ENCODE measurements at places on chromosomes 11 and 22.

- DNase-seq = peak; percentile 76
These were observed 470 bp downstream of the C11orf98 start for GRCh38 chr11:62664405-62665074.

- no peak for DNase-seq
These were observed 1065.2 kb downstream of the JRKL start for GRCh38 chr11:97454988-97455387.

DNA sequence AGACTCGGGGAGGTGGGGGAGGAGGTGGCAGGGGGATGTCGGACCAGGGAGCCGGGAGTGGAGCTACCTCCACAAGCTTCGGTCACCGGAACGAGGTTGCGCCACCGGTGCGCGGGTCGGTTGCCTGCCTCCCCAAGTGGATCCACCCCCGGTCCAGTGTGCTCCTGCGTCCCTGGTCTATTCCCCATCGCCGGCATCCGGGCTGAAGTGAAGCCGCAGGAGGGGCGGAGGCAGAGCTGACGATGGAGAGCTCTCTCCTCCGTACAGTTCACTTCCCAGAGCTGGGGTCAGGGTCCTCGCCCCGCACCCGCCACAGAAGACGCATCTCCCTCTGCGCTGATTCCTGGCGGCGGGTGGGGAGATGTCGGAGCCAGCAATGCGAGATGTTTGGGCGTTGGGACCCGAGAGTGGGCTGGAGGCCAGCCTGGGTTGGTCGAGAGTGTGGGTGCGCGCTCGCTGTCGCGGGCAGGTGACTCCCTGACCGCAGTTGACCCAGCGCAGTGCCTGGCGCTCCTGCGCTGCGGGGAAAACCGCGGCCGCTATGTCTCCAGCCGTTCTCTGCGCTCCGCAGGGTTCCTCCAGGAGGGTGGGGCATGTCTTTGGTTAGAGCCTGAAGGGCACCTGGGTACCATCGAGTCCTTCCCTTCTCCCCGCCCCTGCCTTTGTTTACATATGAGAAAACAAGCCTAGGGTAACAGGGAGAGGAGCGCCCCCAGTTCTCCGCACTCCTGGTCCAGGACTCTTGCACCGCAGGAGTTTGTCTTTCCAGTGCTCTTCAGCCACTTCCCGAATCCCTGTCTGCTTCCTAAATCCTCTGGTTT, 1.7 kb downstream of the C11orf96 start:
- peak; percentile 40 for DNase-seq

DNA sequence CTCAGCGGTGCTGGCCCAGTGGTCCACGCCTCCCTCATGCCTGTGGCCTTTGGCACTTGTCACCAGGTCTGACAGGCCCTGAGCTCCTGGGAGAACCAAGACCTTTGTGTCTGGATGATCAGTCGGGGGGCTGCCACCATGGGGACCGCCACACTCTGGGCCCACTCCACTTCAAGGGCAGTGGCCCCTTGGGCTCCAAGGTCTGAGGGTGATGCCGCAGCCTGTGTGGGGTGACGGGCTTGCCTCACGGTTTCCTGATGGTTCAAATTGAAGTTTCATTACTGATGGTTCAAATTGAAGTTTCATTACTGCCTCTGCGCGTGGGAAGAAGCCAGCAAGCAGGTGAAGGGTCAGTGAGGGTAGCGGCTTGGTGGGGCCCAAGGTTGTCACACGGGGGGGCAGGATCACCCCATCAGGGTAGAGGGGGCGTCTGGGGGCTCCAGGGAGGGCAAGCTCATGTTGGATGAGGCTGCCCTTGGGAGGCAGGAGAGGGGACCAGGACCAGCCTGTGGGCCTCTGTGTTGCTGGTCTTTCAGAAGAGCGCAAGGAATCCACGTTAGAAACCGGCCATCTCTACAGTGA, 27.5 kb downstream of the TRMU start:
- no peak for DNase-seq

DNA sequence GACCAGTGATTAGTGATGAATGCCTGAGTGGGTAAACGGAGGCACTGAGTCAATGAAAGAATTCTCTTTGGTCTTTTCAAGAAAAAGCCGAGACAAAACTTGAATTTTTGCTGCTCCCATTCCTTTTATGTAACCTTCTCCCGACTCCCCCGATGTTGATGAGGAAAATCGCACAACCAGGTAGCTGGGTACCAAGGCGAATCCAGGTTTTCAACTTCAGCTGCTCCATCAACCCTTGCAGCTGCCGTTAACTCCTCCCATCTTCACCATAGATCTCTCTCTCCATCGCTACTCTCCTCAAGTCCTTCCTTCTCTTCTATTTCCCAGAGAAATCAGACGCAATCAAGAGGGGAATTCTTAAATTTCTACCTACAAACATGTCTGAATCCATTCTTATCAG, 611 bp upstream of the USP2 start:
- DNase-seq = no peak

GRCh38 chr11:69939551-69940245, 120.5 kb upstream of the FGF3 start:
- no peak for DNase-seq

GRCh38 chr11:117634756-117635603, 162.0 kb downstream of the DSCAML1 start:
- no peak for DNase-seq

Measured in activated CD8-positive, alpha-beta T cell treated with anti-CD3 and anti-CD28 coated beads for 36 hours (primary cell).